ENCODE measurements at places on chromosomes 11 and 22.

- no peak for DNase-seq
Observed at GRCh38 chr11:84645988-84646694, 981.0 kb downstream of the DLG2 start.

GRCh38 chr11:58742140-58742539 is 10.4 kb upstream of the GLYAT start:
- no peak for DNase-seq

GRCh38 chr22:46734830-46735453 is 3.1 kb downstream of the CERK start:
- DNase-seq: peak; percentile 4

GRCh38 chr22:45879552-45879949 is 97.4 kb downstream of the WNT7B start:
- DNase-seq: no peak

DNA sequence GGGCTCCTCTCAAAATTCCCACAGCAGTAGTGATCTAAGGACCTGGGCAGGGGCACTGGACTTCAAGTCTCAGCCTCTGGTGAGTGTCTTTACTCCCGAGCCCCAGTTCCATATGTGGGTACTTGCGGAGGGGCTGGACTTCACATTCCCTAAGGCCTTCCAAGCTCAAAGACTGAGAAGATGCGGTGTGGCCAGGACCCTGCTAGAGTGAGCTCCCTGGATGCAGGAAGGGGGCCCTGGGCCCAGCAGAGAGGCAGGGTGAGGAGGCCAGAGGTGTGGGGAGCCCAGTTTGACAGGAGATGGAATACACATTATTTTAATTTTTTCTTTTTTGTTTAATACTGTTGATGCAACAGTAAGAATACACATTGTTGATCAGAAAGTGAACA is 83.7 kb downstream of the IGLL1 start:
- DNase-seq: no peak

DNA sequence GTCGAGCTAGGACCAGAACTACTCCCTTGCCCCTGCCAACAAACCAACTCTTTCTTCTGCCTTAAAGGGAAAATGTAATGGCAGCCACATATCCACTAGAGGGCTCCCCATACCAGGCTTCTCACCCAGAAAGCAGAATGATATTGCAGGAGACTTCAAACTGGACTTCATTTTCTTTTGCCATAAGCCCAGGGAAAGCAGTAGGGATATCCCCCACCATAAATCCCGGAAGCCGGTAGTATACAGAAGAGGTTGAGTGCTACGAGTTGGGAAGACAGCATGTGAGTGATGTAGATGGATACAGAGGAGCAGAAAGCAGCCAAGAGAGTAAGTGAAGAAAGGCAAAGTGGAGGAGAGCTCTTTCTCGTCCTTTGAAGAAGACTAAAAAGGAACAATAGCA is 12.1 kb downstream of the PLAAT5 start:
- peak; percentile 82 for DNase-seq

- no peak for DNase-seq
Observed at GRCh38 chr22:20229916-20230775, 38.0 kb downstream of the RTN4R start.

DNA sequence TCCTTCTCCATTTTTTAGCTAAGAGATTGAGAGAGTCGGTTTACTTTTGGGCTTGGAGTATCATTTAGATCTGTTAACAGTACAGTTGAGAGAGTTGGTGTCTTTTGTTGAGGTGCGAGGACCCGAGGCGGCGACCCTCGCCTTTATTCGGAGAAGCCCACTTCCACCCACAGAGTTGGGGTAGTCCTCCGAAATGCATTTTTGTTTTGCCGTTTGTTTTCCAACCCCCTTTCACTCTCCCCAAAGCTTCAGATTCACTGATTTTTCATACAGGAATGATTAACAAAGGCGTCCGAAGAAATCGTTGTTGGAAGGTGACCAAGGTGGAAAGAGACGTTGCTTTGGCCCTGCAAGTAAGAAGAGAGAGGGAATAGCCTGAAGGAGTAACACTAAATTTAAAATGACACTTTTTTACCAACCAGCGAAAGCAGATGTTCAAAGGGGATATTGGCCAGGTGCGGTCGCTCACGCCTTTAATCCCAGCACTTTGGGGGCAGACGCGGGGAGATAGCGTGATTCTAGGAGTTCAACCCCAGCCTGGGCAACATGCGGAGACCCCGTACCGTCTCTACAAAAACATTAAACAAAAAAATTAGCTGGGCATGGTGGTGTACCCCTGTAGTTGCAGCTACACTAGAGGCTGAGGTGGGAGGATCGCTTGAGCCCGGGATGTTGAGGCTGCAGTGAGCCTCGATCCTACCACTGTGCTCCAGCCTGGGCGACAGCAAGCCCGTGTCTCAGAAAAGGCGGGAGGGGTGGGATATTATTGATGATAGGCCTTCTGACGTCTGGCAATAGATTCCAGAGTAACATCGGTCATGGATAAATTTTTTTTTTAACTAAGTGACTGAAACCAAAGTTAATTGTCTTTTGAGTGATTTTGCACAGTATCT is 899 bp upstream of the RAB30 start:
- DNase-seq: no peak

DNA sequence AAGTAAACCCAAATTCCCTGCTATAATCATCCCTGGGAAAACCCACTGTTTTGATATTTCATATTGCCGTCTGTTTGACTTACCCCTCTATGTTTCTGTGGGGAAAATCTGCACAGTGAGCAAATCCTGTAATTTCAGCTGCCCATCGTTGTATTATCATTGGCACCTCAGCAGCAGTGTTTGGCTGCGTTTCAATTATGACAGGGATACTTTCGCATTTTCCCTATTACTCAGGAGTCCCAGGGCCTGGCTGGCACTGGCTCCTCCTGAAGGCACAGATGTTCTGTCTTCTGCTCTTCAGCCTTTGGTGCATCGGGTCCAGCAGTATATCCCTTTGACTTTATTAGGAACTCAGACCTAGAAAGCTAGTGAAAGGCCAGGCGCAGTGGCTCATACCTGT is 12.2 kb upstream of the MMP12 start:
- DNase-seq: no peak

DNA sequence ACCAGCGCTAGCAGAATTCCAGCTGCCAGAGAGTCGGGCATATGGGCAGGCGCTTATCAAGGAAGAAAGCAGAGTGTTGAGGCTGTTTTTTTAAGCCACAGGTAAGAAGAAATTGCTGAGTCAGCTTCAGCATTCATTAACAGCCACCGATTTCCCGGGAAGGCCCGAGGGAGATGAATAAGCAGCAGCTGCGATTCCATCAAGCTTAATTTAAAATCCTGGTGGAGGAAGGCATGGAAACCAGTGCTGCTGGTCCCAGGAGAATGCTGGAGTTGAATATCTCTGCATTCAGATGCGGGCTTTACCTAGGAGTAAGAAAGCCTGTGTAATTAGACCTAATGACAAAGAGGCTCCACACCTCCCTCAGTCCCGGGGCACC is 168.8 kb downstream of the BRD1 start:
- DNase-seq: no peak

DNA sequence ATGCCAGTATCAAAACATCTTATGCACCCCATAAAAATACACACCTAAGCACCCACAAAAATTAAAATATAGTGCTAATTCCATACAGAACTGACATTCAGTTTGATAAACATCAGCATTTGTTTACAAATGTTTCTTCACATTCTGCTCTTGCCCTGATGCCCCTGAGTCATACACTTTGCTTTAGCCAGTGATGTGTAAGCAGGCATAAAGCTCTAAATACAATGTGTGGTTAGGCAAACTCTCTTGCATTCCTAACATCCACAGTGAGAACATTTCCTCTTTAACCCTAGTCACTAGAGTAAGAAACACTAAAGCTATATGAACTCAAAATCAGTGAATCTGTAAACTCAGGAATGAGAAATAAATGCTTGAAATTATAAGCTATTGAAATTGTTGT is 1060.7 kb downstream of the FAM181B start:
- DNase-seq: peak; percentile 39

DNA sequence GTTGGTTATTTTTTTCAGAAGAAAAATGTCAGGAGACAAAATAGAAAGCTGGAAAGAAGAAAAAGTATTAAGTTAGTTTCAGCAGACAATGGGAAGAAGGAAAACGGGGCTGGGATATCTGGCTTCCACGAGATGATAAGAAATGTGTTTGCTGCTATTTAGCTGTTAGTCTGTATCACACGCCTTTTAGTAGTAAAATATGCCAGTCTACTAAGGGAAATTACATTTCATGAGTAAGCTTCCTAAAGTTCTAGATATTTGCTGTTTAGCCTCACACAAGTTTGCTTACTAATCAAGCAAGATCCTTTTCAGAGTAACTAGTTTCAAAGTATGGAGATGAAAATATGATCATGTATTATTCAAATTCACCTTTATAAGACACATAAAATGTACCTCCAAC is 1.5 kb downstream of the OR51B4 start:
- no peak for DNase-seq

DNA sequence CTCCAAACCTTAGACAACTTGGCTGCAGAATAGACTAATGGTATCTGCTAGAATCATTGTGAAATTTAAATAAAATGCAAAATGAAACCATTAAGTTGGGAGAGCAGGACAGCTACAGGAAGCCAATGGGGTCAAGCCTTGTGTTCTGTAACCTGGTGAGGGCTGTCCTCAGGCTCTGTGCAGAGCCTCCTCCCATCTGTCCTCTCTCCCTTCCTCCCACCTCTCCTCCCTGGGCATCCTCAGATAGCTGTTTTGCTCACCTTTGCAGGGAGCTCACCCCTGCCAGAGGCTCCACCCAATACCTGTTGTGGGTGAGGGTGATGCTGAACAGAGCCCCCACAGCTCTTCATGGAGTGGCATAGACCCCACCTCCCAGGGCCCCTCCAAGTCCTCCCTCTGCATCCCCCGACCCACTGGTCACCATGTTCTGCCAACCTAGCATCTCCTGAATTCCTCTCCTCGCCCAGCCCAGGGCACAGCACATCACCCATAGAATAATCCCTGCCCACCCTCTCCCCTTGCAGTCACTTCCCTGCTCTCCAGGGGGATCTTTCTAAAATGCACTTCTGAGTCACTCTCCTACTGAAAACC is 100.3 kb downstream of the PDE2A start:
- DNase-seq: no peak

GRCh38 chr11:116467823-116468222 is 305.0 kb downstream of the BUD13 start:
- DNase-seq: no peak

- DNase-seq: peak; percentile 62
Observed at GRCh38 chr11:88552379-88553062, 215.0 kb upstream of the CTSC start.

GRCh38 chr11:29129844-29130243 is 887.0 kb downstream of the KCNA4 start:
- peak; percentile 62 for DNase-seq

DNA sequence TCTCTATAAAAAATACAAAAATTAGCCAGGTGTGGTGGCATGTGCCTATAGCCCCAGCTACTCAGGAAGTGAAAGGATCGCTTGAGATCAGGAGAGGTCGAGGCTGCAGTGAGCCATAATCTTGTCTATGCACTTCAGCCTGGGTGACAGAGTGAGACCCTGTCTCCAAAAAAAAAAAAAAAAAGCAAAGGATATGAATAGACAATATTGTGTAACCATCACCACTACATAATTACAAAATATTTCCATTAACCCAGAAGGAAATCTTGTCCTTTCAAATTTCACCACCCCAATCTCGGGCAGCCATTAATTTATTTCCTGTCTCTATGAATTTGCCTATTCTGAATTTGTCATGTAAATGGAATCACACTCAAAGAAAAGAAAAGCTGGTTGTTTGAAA is 21.2 kb downstream of the RSF1 start:
- no peak for DNase-seq

DNA sequence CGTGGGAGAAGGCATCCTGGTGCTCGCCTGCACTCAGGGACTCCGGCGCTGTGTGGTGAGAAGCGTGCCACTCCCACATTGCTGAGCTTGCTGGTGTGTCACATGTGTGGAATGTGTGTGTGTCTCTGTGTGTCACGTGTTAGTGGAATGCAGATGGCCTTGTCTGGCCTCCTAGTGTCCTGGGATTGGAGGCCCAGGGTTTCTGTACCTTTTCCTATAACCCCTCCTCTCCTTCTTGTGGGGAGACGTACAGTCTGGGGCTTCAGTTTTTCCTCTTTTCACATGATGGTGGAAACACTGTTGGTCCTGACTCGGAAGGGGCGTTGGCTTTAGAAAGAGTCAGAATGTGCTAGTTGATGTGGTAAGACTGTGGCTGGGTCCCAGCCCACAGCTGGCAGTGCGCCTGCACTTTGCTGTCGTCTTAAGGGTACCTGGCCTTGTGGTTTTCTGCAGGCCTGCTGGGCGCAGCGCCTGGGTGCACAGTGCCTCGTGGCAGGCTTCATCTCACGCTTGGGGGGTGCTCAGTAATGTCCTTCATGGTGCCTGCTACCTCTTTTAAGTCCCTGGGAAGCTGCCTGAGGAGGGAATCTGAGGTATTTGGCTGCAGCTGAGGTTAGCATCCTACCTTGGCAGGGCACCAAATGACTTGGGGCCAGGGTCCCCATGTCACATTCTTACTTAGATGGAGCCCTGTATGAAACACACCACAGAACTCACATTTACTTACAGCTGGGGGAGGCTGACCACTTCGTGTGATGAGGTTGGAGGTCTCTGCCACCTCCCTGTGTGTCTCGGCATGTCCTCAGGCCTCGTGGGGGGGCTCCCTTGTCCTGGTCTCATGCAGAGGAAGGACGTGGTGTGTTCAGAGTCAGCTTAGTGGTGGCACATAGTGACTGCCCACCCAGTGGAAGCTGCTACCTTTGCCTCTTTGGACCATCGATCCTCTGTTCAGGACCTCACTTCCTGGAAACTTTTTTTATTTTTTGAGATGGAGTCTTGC is 61.9 kb downstream of the MED15 start:
- peak; percentile 98 for DNase-seq

- DNase-seq: peak; percentile 12
Observed at GRCh38 chr11:113016905-113017304, 55.7 kb downstream of the NCAM1 start.

DNA sequence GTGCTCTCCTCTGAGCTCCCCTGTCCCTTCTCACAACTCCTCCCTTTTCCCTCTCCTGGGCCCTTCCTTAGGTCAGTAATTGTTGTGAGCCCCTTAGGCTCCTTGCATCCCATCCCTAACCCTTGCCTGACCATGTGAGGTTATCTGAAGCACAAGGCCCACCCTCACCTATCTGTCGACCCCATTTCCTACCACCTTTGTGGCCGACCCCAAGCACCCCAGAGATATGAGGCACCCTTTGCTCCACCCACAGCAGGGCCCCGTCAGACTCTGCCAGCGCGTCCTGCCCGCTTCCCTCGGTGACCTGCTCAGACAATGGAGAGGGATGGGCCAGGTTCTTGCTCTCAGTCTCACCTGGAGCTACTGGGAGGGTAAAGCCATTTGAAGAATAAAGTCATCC is 1.3 kb downstream of the GNG3 start:
- DNase-seq: no peak

DNA sequence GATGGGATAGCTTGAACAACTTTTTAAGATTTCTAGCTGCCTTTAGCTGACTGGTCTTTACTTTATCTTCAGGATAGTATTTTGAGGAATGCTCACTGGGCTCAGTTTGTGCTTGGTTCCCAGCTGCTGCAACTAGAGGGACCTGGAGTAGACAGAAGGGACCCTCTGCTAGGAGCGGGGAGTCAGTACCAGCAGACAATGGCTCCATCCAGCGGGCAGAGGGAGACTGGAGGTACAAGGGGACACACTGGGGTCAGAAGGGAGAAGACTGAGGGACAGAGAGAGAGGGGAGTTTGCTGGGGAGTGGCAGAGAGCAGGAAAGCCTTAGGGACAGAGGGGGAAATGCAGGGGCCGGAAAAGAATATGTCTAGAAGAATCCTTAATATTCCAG is 22.0 kb upstream of the ACER3 start:
- DNase-seq: peak; percentile 57

GRCh38 chr11:31810779-31811647 is at the start of gene PAX6:
Gene PAX6, minus strand, starts transcription at chr11:31811322. Its CDS starts 4,911 bp downstream, at chr11:31806411.
- DNase-seq: no peak

- DNase-seq: no peak
Observed at GRCh38 chr22:35334004-35334403, 34.3 kb downstream of the TOM1 start.
